Right atrium auricular region (tissue), 2 donors: ENCODE measurements at places on chromosomes 6 and 20. TPM values are rescaled to one million over a fixed set of nuclear protein-coding genes. Genes with fewer than 3 reads are reported as not detected.
A peak's percentile ranks its signal among the peaks of the same experiment; 100 is the strongest.

TMEM244 gene
- total RNA-seq = not detected

KCNK5 gene
- total RNA-seq = 2.0 TPM

GRCh38 chr6:135159531-135159930 is 21.6 kb upstream of the MYB start:
- H3K36me3 ChIP-seq = no peaks in the 10 kb centered on the region
- no peak overlapping the region for H3K27ac ChIP-seq
- DNase-seq = no peak
- H3K4me1 ChIP-seq = no peaks in the 10 kb centered on the region

GRCh38 chr20:48003021-48003420 is 217.7 kb upstream of the SULF2 start:
- no peaks in the 10 kb centered on the region for H3K4me1 ChIP-seq
- H3K27me3 ChIP-seq = no peaks in the 10 kb centered on the region
- DNase-seq = no peak
- H3K36me3 ChIP-seq = no peaks in the 10 kb centered on the region
- H3K27ac ChIP-seq = no peak overlapping the region

DNA sequence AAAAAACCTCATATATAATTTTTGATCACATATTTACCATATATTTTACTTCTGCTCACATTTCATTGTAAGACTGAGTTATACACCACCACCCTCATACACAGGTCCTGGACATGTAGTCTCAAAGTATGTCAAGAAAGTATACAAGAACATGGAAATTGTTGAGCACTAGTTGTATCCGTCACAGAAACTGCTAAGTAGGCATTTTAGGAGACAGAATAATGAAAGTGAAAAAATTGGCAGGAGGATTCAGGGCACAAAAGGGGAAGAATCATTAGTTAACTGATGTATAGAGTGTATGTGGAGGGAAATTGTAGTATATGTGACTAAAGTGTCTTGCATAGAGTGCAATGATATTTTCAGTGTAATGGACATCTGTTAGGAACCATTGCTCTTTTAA is 458.8 kb downstream of the TFAP2B start:
- no peak overlapping the region for H3K4me3 ChIP-seq
- no peaks in the 10 kb centered on the region for H3K27me3 ChIP-seq
- no peak overlapping the region for H3K27ac ChIP-seq
- no peaks in the 10 kb centered on the region for H3K4me1 ChIP-seq
- H3K36me3 ChIP-seq = no peaks in the 10 kb centered on the region

- no peaks in the 10 kb centered on the region for H3K4me1 ChIP-seq
- H3K27me3 ChIP-seq = no peaks in the 10 kb centered on the region
- no peak for DNase-seq
- no peak overlapping the region for H3K27ac ChIP-seq
- no peaks in the 10 kb centered on the region for H3K36me3 ChIP-seq
- no peak overlapping the region for H3K4me3 ChIP-seq
Observed at GRCh38 chr20:42945234-42945994, 244.3 kb downstream of the PTPRT start.

DNA sequence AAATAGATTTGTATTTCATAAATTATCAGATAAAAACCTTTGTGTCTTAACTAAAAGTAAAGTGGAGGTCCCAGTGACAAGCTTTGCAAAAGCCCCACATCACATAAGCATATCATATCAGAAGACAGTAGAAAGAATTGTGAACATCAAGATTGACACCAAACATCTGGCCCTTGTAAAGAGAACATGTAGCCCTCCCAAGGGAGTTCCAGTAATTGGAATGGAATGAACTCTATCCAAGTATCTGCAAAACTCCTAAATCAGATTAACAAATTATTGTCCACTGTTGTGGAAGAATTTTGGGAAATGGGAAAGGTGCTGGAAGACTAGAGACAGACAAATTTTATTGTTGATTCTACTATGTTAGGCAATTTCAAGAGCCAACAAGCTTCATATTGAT is 268.8 kb downstream of the KCNQ5 start:
- H3K36me3 ChIP-seq = no peaks in the 10 kb centered on the region
- no peak overlapping the region for H3K4me3 ChIP-seq
- H3K27me3 ChIP-seq = no peaks in the 10 kb centered on the region
- no peak overlapping the region for H3K27ac ChIP-seq
- no peaks in the 10 kb centered on the region for H3K4me1 ChIP-seq

DNA sequence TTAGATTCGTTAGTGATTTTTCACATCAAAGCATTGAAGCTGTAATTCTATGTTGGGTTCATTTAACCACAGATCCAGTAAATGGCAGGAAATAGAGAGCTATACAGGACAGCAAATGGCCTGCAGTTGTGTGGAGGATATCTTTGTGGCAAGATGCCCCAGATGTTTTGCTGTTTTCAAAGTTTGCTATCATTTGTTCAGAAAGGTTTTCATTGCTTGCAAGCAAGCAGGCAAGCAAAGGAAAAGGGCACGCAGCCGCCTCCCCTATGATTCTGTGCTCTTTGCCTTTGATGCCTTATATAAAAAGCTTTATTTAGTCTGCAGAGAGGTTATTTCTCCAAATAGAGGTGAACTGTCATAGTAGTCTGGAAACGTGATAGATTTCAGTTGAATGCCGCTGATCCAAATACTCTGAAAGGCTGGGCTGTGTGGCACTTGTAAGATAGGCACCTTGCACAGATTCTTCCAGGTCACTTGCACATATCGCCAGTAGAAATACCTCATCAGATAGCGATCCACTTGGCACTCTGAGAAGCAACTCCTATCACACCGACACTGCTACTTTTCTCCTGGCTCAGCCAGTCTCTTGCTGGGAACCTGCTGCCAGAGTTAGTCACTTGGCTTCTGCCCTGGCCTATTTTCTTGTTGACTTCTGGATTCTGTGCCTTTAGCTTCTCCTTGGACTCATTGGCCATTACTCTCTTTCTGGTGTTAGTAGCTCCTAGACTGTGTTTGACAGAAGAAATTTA is 66.4 kb downstream of the UTRN start:
- peak overlapping the region; percentile 46 for H3K27ac ChIP-seq
- no peaks in the 10 kb centered on the region for H3K36me3 ChIP-seq
- no peaks in the 10 kb centered on the region for H3K4me1 ChIP-seq
- no peak overlapping the region for H3K4me3 ChIP-seq
- H3K27me3 ChIP-seq = no peaks in the 10 kb centered on the region
